ENCODE measurements at places on chromosomes 16 and 17.

DNA sequence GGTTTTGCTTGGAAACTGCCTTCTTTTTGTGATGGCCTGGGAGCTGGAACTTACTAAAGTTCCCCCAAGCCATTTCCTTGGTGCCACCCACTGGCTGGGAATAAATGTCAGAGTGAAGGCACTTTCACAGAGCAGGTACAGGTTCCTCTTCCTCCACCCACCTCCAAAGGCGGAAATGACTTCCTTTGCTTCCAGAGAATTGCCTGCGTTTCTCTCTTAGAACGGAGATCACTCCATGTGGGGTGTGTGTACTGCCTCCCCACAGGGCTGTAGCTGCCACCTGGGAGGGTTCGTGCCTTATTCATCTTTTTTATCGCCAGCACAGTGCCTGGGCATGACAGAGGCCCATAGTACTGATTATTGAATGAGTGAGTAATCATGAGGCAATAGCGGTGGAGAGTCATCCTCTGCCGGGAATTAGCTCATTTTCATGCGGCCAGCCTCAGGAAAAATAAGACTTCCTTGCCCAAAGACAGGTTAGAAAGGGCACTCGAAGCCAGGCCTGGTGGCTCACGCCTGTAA is 32.2 kb upstream of the HAS3 start:
- no peak for DNase-seq

GRCh38 chr17:64004903-64005733 is 7.0 kb downstream of the PRR29 start:
- no peak for DNase-seq

DNA sequence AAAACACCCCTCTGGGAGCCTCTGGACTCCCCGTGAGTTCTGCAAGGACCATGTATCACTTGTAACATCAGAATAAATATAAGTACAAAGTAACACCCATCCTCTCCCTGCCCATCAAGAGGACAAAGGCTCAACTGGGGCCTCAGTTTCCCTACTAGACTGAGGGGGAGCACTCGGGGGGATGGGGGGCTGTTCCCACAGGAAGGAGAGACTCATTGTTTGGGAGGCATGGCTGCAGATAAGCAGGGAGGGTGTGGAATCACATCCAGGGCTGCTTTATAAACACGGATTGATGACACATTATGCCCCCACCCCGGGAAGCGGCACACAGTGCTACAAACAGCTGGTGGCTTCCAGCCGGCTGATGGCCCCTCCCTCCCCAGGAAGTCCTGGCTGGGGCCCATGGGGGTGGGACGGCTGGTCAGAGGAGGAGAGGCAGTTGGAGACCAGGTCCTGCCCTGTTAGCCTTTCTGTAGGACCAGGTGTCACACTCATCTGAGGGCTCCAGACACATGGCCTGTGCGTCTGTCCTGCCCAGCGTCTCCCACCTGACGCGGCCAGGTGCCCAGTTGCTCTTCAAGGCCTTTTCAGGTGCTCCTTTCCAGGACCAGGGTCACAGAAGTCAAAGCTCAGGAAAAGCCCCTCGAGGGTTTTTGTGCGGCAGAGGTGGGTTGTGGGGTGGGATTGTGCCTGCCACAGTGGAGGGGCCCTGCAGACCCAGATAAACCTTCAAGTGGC is 1.3 kb upstream of the MPG start:
- DNase-seq = no peak

DNA sequence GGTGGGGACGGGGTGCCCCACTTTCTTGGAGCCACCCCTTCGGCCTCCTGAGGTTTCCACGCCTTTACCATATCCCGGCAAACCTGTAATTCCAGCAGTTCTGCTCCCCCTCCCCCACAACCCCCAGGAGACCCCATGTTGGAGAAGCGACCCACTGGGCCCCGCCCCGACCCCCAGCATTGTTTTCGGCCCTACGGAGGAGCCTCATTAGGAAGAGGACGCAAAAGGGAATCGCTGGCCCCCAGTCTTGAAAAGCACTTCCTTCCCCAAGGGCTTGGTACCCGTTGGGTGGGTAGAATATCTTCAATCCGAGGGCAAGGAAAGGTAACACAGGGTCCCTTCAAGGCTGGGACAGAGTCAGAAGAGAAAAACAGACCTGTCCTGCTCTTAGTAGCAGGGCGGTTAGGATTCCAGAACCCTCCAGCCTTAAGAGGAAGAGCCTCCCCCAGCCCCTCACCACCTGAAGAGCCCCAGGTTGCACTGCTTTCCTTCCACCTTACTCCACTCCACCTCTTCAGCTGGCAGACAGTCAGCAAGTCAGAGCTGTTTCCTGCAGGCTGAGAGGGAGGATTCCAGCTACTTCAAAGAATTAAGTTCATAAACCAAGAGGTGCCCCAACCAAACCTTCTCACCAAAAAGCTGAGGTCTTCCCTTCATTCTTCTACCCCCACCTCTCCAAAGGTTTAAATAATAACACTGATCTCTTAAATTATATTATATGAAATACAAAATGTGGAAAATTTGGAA is 803 bp upstream of the TLCD2 start:
- no peak for DNase-seq

DNA sequence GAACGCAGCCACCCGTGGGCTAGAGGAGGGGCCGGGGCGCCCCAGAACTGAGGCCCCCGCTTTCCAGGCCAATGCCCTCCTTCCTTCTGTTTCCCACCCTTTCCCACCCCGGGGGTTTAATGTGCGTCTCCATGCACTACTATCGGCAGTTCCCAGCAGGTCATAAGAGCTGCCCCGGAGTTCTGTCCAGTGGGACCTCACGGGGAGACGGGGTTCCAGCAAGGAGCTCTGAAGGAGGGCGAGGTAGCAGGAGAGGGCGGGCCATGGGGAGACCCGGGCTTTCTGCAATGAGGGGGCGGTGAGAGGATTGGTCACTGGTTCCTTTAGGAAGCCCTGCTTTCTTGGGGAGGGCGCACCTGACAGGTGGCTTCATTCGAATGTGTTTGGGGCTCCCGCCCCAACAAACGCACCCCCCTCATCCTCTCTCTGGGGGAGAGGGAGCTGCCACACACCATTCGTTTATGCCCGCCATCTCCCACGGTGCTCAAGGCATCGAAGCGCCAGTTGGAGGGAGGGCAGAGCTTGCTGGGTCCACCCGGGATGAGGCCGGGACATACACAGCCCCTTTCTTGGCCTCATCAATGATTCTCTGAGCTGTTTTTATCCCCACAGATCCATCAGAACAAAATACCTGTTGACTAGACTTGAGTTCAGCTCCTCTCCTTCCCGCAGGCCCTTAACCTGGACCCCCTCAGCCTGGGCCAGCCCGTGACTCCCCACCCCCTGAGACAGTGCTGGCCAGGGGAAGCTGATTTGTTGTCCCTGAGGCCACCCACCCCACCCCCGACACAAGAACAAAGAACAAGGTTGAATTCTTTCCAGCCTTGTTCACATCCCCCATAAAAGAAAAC is 44.1 kb downstream of the SLC7A5 start:
- DNase-seq = no peak

DNA sequence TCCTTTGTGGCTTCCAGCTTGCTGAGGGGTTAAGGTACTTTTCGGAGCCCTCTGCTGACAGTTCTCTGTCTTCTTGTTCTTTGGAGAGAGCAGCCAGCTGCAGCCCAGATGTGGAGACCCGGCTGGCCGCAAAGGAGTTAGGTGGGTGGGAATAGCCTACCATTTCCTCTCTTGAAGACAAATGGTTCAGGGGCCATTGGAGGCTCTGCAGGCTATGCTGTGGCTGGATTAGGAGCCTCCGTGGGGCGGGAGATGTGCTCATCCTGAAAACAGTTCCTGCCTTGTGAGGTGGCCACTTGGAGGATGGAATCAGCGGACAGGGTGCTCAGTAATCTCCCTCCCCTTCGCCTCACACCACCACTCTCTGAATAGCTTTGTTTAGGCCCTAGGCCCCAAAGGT is 30.3 kb downstream of the MEOX1 start:
- DNase-seq = no peak

DNA sequence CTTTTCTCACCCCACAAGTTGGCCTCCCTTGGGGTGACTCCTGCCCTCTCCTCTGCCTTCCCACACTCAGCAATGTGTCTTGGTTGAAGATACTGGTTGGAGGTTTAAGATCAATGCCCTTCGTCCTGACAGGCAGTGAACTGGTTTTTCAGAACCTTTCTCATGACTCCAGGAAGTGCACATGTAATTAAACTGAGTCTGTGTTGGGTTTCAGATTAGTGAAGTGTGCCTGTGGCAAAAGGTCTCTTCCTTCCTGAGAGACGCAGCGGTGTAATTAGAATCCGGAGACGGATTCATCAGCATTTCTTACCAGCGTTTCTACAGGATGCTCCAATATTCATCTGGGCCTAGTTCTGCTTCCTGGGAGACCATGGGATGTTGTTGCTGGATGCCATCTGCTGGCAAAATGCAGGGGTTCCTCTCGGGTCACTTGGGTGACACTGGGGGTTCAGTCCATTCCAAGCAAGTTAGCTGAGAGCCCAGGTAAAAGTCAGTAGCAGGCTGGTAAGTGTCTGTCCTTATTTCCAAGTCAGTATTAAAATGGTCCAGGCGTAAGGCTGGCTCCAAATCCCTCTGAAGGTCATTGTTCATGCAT is 233.3 kb downstream of the XYLT1 start:
- no peak for DNase-seq

DNA sequence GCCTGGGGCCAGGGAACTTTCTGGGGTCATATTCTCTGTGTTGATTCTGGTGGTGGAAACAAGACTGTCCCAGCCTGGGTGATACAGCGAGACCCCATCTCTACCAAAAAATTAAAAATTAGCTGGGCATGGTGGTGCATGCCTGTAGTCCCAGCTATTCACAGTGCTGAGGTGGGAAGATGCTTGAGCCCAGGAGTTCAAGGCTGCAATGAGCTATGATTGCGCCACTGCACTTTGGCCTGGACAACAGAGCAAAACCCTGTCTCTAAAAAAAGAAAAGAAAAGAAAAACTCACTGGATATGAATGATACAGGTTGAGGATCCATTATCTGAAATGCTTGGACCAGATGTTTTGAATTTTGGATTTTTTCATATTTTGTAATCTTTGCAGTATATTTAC is 13.6 kb downstream of the SCGB1C2 start:
- no peak for DNase-seq

GRCh38 chr17:78359321-78359996 is 418 bp downstream of the SOCS3 start:
- DNase-seq = peak; percentile 17

DNA sequence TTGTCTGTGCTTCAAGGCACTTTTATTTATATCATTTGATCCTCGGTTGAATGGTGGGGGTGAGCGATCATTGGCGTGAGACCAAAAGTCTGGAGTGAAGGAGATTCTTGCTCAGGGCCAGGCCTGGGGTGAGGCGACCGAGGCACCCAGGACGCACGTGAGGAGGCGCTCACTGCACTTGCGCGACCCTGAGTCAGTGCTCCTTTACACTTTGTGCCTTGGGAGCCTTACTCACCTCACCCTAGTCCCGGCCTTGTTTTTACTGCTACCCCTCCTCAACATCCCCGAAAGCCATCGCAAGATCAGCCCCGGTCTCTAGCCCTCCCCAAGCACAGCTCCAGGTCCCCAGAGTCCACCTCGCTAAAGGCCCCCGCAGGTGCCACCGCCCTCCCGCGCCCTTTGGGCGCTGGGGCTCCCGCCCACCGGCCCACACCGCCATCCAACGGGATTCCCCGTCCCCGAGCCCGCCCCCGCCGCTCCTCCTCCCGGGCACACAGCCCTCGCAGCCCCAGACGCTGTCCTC is 496 bp downstream of the EZH1 start:
- peak; percentile 59 for DNase-seq

DNA sequence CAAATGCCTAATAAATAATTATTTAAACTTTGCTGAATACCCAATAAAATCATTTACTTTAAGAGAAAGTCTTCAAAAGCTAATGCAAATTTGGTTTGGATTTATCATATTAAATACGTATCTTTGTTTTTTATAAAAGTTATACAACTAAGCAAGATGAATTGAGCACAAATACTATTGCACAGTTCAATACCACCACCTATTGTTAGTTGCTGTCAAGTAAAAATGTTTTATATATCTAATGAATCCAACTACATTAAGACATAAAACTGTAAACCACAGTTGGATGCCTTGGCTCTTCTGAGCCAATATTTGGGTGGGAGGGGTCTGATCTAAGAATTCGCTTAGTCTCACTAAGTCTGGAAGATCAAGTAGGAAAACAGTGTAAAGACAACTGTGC is 7.7 kb downstream of the FBXL20 start:
- no peak for DNase-seq

- DNase-seq = no peak
Observed at GRCh38 chr17:63821804-63822203, 5.4 kb upstream of the PSMC5 start.

GRCh38 chr17:19933628-19934027 is 44.0 kb downstream of the AKAP10 start:
- no peak for DNase-seq

- DNase-seq = no peak
Observed at GRCh38 chr17:48717367-48718226, 4.7 kb downstream of the PRAC1 start.

DNA sequence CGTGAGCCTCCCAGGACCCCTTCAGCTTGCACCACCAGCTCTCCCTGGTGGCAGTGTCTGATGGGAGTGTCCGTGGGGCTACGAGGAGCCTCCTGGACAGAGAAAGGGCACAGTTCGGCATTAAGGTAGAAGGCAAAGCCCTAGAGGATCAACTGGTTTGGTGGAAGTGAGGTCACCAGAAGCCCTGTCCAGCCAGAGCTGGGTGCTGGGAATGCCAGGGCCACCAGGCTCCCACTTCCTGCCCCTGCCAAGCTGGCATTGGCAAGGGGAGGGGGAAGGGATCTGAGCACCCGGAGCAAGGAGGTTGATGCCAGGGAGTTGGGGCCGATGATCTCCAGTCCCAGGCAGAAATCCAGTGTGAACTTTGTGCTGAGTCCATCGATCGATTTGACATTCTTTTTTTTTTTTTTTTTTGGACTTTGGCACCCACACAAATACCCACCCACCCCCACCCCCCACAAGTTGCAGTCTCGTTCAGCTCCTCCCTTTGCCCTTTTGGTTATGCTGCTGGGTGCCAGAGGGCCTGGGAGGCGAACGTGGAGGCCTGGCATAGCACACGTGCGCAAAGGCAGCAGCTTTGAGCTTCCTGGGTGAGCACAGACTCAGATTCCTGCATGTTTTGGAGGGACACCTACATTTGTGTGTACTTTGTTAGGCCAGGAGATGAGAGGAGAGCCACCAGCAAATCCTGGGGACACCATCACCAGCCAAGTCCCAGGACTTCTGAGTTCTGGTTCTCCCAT is 2.1 kb downstream of the NHERF1 start:
- DNase-seq = no peak

DNA sequence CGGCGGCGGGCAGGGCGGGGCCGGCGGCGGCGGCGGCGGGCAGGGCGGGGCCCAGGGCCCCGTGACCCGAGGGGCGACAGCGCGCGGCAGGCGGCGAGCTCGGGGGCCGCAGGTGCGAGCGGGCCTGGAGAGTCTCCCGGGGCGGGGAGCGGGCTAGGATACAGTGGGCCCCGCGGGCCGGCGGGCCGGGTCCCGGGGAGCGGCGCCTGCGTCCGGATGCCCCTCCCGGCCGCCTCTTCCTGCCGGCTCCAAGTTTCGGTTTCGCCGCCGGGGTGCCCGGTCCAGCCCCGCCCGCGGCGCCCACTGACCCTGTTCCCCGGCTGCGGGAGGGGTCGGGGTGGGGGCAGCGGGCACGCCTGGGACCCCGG is at the start of gene RNF213:
Gene RNF213, plus strand, starts transcription at position 62 of the 368 bp plus-strand sequence. CDS start 2,830 bp downstream, outside the sequence.
- DNase-seq = peak; percentile 12

GRCh38 chr17:8430966-8431365 is 4.7 kb upstream of the NDEL1 start:
- no peak for DNase-seq

Data from NCI-H1105 (cell line).